ENCODE measurements at places on chromosomes 3 and 15.
A peak's percentile ranks its signal among the peaks of the same experiment; 100 is the strongest.

DNA sequence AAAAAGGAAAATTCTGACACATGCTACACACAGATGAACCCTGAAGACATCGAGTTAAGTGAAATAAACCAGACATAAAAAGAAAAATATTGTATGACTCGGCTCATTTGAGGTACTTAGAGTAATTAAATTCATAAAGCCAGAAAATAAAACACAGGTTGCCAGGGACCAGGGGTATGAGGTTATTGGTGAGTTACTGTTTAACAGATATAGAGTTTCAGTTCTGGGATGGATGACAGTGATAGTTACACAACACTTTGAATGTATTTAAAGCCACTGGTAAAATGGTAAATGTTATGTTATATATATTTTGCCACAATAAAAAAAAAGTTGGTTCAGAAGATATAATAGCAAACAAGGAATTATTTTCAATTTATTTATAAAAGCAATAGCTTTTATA is 436.1 kb upstream of the WNT5A start:
- DNase-seq = no peak

- DNase-seq = no peak
These were observed 170.7 kb downstream of the OCA2 start for GRCh38 chr15:27928386-27928785.

GRCh38 chr15:80527406-80527805 is 123.2 kb downstream of the ARNT2 start:
- DNase-seq = no peak

DNA sequence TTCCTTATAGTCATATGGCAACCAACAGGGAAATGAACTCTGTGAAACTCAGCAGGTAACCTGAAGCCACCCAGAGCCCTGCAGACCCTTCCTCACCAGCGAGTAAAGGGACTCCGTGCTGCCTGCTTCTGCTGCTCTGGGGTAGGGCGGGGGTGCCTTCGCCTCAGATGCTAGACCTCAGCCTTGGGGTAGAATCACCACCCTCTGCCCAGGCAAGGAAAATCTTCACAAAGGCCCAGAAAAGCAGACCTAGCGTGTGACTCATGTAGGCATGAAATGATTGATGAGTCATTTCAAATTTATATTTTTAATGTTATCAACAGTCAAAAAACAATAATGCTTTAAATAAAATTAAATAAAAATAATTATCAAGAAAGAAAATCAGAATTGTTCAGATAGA is 6.6 kb downstream of the STIMATE start:
- no peak for DNase-seq

GRCh38 chr3:10185804-10186762 is 21.4 kb downstream of the IRAK2 start:
- no peak for DNase-seq

- DNase-seq = no peak
These were observed 46.8 kb downstream of the PIK3CA start for GRCh38 chr3:179194931-179195330.

DNA sequence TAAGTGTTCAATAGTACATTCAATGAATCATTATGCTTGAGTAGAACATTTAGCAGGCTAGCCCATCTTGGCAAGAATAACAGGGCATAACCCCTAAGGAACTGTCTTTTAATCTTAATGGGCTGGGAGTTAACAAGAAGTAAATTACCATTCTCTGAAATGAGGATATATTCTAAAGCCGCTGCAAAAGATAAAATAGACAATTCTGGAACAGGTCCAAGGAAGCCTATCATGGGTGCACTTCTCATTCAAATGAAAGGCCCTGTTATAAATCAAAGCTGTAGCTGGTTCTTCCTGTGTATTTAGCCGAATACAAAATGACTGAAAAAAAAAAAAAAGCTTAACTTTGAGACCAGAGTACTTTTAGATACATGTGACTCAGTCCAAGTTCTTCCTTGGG is 15.6 kb downstream of the MTHFS start:
- no peak for DNase-seq

- no peak for DNase-seq
These were observed 507.2 kb upstream of the AGTR1 start for GRCh38 chr3:148190441-148190990.

GRCh38 chr3:130425484-130425883 is 80.0 kb downstream of the COL6A5 start:
- no peak for DNase-seq

DNA sequence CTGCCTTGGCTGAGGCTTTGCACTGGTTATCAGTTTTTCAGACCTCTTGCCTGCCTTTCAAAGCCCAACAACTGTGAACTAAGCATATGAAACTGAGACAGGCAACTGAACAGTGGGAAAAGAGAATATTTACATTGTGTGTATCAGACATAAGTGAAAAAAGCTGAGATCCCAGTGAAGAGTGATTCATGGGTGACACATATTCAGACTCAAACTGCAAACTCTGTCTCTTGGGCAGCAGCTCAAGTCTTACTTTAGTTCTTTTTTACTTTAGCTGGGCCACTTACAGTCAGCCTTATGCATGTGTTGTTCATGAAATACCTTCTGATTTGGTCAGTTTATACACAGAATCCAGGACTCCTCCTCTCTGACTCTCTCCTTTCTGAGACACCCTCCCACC is 19.2 kb downstream of the SUCLG2 start:
- peak; percentile 53 for DNase-seq

DNA sequence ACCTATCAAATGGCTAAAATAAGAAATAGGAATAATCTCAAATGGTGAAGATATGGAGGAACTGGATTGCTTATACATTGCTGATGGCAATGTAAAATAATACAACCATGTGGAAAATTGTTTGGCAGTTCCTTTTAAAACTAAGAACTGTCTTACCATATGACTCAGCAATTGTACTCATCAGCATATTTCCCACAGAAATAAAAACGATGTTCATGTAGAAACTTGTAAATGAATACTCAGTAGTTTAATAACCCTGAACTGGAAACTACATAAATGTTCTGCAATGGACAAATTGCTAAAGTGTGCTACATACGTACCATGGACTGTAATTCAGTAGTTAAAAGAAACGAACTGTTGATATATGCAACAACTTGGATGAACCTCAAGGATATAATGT is 253.9 kb upstream of the RBMS3 start:
- no peak for DNase-seq

DNA sequence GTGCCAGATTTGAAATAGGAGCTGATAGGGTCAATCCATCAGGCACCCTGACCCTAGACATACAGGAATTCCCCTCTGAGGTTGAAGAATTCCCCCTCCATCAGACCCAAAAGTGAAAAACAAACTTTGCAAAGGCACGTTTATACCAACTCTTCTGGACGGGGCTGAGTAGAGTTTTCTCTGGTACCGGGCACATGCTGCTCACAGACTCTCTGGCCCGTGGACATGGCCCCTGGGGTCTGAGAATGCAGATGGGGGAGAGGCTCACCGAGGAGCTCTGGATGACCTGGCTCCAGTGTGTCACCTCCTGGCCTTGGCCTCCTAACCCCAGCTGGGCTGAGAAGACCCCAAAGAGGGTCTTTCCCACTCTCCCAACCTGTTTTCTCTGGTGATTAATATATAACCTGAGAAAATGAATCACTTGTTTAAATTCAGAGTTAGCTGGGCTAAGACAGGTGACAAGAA is 11.2 kb upstream of the LIPC start:
- no peak for DNase-seq

DNA sequence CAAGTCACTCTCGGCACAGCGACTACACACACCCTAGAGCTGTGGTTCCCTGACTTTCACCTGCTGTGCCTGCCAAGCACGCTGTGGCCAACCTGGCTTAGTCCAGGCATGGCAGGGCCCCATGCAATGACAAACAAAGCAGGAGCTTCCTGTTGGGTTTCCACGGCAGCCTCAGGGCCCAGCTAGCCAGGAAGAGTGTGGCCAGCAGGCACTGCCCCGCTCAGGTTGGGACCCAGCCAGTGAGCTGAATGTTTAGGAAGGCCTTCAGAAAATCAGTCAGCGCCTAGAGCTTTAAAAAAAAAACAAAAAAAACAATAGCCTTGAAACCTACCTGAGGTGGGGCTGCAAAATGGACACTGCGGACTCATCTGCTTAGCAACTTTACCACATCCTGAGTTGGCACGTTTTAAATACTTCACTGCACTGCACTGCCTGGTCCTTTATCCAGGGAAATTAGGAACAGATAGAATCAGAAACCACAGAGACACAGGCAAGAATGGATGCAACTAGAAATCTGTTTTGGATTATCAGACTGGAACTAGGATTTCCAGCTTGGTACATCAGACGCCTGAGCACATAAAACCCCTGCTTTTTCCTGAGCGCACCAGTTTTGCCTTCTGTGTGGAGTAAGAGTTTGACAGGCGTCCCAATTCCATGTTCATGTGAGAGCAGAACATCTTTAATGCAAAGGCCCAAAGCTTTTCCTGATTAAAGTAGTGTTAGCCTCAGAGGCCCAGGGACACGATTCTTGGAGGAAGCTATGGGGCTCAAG is 36.2 kb upstream of the LDHAL6B start:
- DNase-seq = peak; percentile 88

GRCh38 chr3:674116-674515 is 418.7 kb upstream of the CNTN6 start:
- no peak for DNase-seq
